T follicular helper cell (primary cell): ENCODE measurements at places on chromosomes 7 and 10.

DNA sequence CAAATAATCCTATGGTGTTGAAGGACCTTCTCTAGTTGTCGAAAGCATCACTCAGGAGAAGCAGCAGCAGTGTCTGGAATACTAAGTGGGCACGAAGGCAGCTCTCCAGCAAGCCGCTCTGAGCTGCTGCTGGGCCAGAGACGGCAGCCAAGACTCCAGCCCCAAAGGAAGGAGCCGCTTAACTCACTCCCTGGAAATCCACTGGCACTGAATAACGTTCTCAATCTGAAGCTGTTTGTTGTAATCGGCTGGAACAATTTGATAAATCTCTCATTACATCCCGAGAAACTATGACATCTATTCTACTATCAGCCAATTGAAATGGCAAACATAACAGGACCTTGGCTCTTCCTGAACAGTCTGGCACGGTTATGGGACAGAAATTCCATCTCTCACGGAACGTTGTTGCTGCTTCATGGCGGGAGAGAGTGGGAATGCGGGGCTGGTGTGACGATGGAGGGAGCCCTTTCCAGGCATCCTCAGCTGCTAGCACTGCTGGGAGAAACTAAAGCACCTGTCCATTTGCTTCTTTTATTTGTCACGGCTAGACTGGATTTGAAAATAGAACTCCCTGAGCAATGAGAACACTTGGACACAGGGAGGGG lies 331.5 kb upstream of the RNF32 start:
- no peak for DNase-seq

GRCh38 chr10:38025283-38025682 lies 14.8 kb downstream of the ZNF33A start:
- DNase-seq, result no peak

GRCh38 chr10:1465418-1465911 lies 271.9 kb downstream of the ADARB2 start:
- DNase-seq, result no peak

DNA sequence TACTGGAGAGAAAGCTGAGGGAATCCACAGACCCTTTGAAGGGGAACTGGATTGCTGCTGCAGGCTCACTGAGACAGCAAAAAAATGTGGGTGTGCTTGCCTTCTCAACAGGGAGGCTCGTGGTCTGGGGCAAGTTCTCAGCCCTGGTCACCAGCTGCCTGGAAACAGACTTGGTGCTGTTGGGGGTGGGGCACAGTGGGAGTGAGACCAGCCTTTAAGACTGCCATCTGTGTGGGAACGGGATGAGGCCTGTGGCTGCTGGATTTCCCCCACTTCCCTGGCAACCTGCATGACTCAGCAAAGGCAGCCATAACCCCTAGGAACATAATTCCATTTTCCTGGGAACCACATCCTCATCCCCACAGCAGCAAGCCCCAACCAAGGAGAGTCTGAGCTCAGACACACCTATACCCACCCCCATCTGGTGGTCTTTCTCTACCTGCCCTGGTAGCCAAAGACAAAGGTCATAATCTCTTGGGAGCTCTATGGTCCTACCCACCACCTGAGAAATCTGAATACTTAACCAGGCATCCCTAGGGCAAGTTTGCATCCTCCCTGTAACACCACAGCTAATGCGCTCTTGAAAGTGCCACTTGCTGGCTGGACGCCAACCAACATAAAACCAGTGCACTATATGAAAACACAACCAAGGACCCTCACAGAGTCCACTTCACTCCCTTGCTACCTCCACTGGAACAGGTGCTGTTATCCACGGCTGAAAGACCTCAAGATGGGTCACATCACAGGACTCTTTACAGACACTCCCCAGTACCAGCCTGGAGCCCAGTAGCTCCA lies 45.0 kb upstream of the TFEC start:
- DNase-seq, result no peak

- DNase-seq, result no peak
These were observed 123.9 kb upstream of the FZD1 start for GRCh38 chr7:91140286-91140685.

GRCh38 chr7:106111655-106112117 lies 426 bp downstream of the SYPL1 start:
- peak; percentile 12 for DNase-seq

DNA sequence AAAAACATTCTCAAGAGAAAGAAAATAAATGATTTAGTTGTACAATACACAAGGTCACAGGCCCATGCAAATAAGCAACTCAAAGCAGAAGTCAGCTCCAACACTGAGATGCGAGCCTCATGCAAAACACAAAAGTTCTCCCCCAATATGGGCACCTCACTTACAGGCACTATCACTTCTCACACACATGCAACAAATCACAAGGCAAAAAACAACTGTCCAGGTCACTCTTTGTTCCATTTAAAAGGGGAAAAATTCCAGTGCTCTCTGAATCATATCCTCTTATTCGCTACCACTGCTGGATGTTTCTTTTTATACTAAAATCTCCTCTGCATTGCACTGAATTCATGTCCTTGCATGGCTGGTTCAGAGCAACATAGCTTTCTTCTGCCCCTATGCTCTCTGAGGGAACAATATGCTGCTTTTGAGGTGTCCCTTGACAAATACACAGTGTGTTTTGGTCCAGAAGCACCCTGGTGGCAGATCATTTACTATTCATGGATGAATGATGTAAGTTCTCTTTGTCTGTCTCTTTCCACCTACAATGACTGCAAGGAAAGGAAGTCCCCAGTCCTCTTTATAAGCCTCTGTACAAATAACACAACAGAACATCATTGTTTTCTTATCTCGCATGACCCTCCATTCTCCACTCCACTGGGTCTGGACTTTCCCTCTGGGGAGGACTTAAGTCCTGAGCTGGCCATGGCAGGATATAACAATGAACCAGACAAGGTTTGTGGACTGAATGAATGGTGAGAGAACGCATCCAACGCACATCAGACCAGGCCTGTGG lies 85.4 kb upstream of the GSDME start:
- DNase-seq, result no peak

GRCh38 chr7:18445483-18445882 lies 50.1 kb upstream of the HDAC9 start:
- DNase-seq, result no peak

DNA sequence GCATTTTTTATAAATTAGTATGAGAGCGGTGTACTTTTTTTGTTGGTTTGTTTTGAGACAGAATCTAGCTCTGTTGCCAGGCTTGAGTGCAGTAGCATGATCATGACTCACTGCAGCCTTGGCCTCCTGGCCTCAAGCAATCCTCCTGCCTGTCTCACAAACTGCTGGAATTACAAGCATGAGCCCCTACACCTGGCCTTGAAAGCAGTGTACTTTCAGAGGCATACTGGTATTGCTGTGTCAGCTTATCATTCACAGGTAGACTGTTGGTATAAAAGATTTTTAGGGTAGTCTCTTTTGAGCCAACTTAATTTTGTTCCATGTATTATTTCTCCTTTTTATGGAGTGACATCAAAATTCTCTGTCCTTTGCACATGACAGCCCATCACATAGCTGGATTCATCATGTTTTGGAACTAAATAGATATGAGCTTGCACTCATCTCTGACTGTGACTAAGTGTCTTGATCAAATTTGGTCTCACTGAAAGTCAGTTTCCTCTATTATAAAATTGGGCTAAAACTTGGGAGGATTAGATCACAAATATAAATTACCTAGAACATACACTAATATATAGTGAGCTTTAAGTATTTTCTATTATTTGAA lies 12.4 kb downstream of the GNAT3 start:
- DNase-seq, result no peak

- no peak for DNase-seq
These were observed 101.8 kb upstream of the MKLN1 start for GRCh38 chr7:131225619-131226513.

- DNase-seq, result no peak
These were observed 203.9 kb downstream of the DNAJB6 start for GRCh38 chr7:157540606-157541294.

DNA sequence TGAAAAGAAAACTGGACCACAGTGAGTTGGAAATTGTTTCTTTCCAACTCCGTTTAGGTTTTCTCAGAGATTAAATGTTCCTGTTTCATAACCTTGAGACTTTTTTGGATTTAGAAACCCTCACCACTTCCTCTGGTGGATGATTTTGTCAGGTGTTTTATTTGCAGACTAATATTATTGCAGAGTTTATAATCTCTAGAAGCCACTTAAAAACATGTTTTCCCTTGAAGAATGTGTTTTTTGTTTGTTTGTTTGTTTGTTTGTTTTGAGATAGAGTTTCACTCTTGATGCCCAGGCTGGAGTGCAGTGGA lies 520 bp upstream of the MICU1 start:
- DNase-seq, result no peak

DNA sequence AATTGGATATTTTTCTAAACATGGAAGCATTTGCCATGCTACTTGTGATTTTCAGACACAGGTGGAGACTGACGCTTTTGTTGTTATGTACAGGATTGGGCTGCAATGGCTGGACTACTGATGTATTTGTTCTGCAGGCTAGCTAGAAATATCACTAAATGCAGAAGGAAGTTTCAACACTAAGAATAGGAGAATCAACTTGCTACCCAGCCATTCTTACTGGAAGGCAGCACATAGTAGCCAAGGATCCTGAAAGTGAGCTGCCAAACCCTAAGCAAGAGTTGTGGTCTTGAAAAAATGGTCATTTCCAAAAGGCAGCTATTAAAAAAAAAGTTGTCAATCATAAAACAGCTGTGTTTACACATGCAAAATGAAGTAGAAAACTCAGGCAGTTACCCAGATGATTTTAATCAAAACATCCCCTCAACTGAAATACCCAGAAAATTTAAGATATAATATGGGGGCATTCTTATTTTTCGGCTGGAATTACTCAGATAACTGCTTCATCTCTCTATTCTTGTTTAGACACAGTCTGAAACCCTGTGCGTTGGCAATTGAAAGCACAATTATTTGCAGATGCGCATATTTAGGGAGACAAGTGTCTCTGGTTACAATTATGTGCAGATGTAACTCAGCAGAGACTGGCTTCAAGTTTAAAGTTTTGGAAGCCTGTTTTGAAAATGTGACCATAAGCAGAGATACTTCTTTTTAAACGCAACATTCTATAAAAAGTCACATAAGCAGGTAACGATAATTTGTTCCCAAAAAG lies 31.2 kb downstream of the GFRA1 start:
- DNase-seq, result no peak

DNA sequence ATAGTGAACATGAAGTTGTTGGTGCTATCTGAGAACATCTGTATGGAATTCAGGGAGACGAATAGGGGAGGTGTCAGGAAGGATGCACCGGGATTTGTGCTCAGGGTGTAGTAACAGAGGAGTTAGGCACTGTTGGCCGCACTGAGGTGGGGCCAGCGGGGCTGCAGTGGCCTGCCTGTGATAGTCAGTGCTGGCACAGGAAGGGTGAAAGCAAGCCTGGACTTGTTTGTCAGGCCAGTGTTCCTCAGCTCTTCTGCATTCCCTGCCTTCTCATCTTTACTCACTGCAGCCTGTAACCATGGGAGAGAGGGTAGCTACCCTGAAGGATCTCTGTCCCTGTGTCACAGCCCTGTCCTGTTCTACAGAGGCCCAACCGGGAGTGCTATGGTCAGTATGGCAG lies 81.3 kb downstream of the SH2D4B start:
- no peak for DNase-seq

GRCh38 chr10:86506499-86506898 lies 15.1 kb downstream of the WAPL start:
- DNase-seq, result no peak

GRCh38 chr10:120593693-120594092 lies 136.7 kb downstream of the PLPP4 start:
- DNase-seq, result no peak

DNA sequence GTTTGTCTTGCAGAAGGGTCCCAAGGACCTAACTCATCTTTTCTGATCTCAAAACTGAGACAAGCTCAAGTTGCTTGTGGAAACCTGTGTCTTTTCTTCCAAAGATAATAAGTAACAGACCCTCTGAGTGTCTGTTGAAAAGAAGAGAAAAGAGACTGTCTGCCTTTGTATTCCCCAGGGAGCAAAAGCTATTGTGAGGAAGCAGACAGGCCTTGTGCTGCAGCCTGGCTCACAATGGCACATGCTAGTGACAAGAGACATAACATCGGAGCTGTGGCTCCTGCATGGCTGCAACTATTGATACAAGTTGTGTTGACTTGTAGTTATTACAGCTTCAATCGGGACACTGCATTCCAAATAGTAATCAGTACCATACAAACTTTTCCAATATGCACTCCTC lies 202.9 kb downstream of the DKK1 start:
- no peak for DNase-seq

- DNase-seq, result no peak
These were observed 25.6 kb downstream of the CDNF start for GRCh38 chr10:14812271-14812670.

DNA sequence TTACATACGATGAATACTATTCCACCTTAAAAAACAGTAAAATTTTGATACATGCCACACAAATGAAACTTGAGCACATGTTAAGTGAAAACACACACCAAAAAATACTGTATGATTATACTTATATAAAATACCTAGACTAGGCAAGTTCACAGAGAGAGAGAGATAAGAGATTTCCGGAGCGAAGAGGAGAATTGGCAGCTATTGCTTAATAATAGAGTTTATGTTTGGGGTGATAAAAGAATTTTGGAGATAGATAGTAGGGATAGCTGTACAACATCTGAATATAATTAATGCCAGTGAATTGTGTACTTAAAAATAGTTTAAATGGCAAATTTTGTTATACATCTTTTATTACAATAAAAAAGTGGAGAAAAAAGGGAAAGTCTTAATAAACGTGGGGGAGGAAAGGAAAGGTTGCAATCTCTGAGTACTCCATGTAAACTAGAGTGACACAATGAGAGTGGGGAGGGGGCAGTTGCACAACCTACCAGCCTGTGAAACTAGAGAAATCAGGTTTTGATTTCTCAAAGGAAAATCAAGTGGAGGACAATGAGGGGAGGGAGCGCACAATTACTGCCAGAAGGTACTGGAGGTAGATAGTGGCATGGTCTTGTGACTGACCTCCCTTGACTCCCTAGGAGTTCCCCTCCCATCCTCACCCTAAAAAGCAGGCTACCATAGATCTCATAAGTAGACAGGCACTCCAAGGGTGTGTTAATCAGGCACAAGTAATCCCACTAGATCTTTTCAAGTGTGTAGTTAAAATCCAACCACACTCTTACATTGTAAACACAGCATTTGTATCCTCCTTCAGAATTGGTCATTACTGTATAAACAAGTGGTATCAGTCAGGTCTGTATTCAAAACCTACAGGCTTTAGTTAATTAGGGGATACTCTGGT lies 31.6 kb upstream of the ANK3 start:
- DNase-seq, result no peak

DNA sequence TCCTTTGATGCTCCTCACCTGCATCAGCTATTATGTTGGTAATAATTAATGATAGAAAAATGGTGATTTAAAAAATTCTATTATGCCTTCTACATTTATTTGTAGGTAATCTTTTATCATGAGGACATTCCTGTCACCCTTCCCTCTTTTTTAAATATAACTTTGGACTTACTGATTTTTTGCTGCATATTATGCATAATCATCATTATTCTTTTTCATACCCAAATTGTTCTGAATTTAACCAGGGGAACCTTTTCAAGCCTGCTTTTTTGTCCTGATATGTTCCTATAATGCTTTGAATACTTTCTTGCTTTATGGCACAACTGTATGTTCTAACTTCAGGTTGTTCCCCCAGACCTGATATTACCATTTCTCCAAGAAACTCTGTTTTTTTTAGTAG lies 48.5 kb downstream of the TAX1BP1 start:
- no peak for DNase-seq

- DNase-seq, result no peak
These were observed 31.0 kb downstream of the GPR141 start for GRCh38 chr7:37714606-37715005.
